ENCODE measurements at places on chromosomes 5 and 9. TPM values are rescaled to one million over a fixed set of nuclear protein-coding genes. Genes with fewer than 3 reads are reported as not detected.
A peak's percentile ranks its signal among the peaks of the same experiment; 100 is the strongest.

TMEFF1 gene
- not detected for total RNA-seq

COL15A1 gene
- total RNA-seq = 55.3 TPM

SLC25A46 gene
- total RNA-seq = 45.6 TPM

CERCAM gene
- 48.2 TPM for total RNA-seq

GRCh38 chr9:87829756-87830155, 52.9 kb upstream of the SPATA31E1 start:
- H3K27ac ChIP-seq = no peak overlapping the region
- H3K27me3 ChIP-seq = no peaks in the 10 kb centered on the region
- H3K4me3 ChIP-seq = no peak overlapping the region
- DNase-seq = no peak

GRCh38 chr9:17318821-17319320, 184.0 kb downstream of the CNTLN start:
- H3K27me3 ChIP-seq = no peaks in the 10 kb centered on the region
- no peaks in the 10 kb centered on the region for H3K4me1 ChIP-seq
- H3K36me3 ChIP-seq = peaks cover 11% of the 10 kb centered on the region

DNA sequence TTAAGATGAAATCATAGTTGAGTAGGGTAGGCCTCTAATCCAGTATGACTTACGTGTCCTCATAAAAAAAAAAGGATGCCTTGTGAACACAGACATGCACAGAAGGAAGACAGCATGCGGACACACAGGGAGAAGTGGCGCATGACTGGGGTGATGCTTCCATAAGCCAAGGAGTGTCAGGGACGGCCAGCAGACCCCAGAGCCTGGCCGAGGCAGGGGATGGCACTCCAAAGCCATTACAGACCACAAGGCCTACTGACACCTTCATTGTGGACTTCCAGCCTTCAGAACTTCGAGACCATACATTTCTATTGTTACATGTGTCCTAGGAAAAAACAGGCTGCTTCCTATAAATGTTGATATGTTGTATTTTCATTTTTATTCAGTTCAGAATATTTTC, 19.9 kb downstream of the EHMT1 start:
- no peaks in the 10 kb centered on the region for H3K36me3 ChIP-seq
- no peaks in the 10 kb centered on the region for H3K27me3 ChIP-seq
- no peak for DNase-seq
- H3K4me3 ChIP-seq = no peak overlapping the region
- H3K27ac ChIP-seq = no peak overlapping the region

DNA sequence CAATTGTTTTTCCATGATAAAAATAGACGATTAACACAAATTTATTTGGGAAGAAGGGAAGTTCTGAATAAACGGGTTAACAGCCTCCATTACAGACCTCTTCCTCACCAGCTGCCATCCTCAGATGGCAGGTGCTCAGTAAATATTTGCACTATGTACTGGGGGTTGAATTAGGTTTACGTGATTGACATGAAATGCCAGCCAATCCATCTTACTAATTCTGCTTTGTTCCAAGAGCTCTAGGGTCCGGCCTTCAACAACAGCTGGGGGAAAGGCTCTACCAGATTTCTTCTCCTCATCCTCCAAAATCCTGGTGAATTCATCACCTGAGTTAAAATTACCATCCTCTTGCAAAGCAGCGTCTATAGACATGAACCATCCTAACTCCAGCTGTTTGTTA, 104.6 kb downstream of the MTX3 start:
- H3K27ac ChIP-seq = no peak overlapping the region
- H3K36me3 ChIP-seq = no peaks in the 10 kb centered on the region
- H3K4me1 ChIP-seq = no peaks in the 10 kb centered on the region
- DNase-seq = no peak
- no peak overlapping the region for H3K4me3 ChIP-seq

DNA sequence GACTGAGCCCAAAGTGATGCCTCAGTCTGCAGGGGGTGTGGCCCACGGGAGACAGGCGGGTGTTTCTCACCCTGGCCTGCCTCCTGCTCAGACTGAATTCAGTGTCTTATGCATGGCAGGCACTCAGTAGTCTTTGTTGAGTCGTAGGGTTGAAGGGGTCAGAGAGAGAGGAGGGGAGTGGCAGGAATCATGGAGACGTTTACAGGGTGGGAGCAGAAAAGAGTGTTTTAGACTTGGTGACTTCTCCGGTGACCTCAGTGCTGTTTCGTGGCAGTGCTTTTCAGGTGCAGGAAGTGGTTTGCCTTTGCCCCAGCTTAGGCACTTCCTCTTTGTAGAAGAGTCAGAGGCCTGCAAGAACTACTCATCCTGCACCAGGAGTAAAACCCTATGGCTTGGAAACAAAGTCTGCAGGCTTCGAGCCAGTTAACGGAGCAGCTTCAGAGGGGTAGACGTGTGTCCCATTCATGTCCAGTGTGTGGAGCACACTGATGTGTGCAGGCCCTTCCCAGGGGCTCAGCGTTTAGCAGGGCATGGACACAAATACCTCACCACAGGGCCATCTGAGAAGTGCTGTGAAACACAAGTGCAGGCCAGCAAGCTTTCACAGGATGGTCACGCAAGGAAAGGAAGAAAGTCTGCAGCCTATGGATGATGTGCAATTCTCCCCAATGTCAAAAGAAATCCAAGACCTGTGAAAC, 24.5 kb upstream of the SEMA4D start:
- no peaks in the 10 kb centered on the region for H3K36me3 ChIP-seq
- no peak for DNase-seq
- no peaks in the 10 kb centered on the region for H3K27me3 ChIP-seq

GRCh38 chr5:128695791-128696530, 157.9 kb upstream of the FBN2 start:
- no peak for DNase-seq
- H3K4me1 ChIP-seq = no peaks in the 10 kb centered on the region
- H3K27me3 ChIP-seq = no peaks in the 10 kb centered on the region
- no peak overlapping the region for H3K4me3 ChIP-seq
- H3K27ac ChIP-seq = no peak overlapping the region
- no peaks in the 10 kb centered on the region for H3K36me3 ChIP-seq

DNA sequence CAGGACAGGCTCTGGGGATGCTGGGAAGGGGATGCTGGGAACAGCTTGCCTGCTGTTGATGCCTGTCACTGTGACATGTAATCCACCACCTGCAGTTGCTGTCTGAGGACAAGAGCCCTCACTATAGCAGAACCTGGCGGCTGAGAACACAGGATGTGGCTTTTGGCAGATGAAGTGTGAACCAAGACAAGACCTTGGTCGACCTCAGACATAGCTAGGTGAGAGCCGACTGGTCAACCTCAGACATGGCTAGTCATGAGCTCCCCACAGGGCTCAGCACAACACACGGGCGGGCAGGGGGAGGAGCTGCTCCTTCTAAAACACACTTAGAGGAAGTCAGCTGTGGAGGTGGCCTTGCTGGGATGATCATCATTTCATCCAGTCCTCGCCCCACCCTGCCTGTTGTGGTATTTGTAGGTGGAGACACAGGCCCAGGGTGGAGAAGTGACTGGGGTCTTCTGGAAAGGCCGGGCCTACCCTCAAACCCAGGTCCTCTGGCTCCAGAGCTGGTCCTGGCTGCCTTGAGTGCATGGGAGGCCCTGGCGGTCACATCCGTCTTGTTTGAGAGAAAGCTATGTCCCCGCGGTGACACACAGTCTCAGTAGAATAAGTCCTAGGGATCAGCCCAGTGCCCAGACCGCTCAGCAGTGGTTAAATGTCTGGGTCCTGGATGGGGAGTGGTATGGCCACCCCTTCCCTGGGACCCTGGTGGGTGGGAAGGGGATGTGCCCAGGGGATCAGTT, 6.1 kb downstream of the SUSD3 start:
- H3K27me3 ChIP-seq = no peaks in the 10 kb centered on the region
- no peak overlapping the region for H3K27ac ChIP-seq
- DNase-seq = no peak

DNA sequence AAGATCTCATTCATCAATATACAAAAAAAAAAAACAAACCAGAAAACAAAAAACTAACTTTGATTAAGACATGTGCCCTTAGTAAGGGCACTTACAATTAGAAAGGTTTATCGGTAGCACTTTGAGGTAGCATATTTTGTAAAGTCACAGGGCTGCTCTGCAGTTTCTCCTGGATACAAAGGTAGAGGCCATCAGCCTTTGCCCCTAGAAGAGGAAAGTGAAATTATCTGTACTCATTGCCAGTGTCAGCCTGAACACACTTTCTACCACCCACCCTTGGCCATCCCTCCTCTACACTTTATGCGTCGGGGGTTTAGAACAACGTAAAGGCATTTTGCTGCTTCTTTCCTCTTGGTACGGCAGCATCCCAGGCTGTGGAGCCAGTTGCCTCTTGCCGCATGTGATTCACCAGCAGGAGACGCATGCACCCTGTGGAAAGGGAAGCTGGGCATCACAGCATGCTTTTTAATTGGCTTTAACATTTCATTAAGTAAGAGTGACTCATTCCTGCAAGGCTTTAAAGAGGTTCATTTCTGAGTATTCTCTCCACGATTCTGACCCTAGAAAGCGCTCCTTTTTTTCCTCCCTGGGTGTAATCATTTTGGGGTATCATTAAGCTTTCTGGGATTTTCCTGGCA, 84.6 kb downstream of the CEMIP2 start:
- H3K27ac ChIP-seq = no peak overlapping the region
- H3K4me3 ChIP-seq = no peak overlapping the region
- DNase-seq = peak; percentile 29
- H3K36me3 ChIP-seq = no peaks in the 10 kb centered on the region
- no peaks in the 10 kb centered on the region for H3K27me3 ChIP-seq
- peaks cover 10% of the 10 kb centered on the region for H3K4me1 ChIP-seq

- H3K36me3 ChIP-seq = no peaks in the 10 kb centered on the region
- H3K4me3 ChIP-seq = no peak overlapping the region
- no peak overlapping the region for H3K27ac ChIP-seq
- DNase-seq = no peak
- no peaks in the 10 kb centered on the region for H3K4me1 ChIP-seq
Observed at GRCh38 chr5:153159616-153160015, 330.9 kb upstream of the GRIA1 start.

DNA sequence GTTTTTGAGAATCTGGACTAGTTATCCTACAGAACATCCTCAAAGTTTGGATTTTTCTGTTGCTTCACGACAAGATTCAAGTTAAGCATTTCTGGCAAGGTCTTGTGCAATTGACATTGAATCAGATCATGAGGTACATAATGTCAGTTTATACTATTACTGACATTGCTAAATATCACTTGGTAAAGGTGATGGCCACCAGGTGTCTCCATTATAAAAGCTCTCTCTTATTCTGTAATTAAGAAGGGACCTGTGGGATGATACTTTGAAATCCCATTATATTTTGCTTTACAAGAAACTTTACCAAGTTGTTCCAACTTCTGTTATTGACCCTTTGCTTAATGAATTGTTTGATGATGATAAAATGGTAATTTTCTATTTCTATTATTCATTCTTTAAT, 131.0 kb upstream of the ASTN2 start:
- no peak for DNase-seq
- H3K4me1 ChIP-seq = no peaks in the 10 kb centered on the region
- H3K4me3 ChIP-seq = no peak overlapping the region

GRCh38 chr5:55226934-55227663, at the start of gene MCIDAS:
MCIDAS (minus strand) TSS chr5:55227315; CDS start chr5:55227138, 177 bp downstream.
- peak within 1 kb of the TSS; percentile 47 for H3K4me3 ChIP-seq
- H3K4me1 ChIP-seq = peaks cover 28% of the 10 kb centered on the region
- H3K27ac ChIP-seq = no peak within 1 kb of the TSS
- DNase-seq = no peak
- no peaks in the 10 kb centered on the region for H3K27me3 ChIP-seq

DNA sequence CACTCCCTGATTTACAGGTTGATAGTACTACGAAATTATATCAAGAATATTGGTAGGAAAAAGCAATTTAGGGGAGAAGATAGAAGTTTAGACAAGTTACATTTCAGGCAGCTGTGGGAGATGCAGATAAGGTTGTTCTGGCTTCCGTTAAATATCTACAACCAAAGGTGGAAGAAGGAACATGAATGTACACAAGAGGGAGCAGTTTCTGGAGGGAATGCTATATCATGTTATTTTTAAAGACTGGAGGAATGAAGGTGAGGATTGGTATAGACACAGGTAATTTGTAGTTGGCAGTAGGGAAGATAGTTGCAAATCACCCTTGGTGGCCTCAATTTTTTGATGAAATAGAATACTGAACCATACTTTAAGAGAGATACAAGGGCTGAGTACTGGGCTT, 187.3 kb upstream of the NMUR2 start:
- no peaks in the 10 kb centered on the region for H3K36me3 ChIP-seq
- H3K27me3 ChIP-seq = no peaks in the 10 kb centered on the region
- no peaks in the 10 kb centered on the region for H3K4me1 ChIP-seq
- no peak overlapping the region for H3K4me3 ChIP-seq
- no peak overlapping the region for H3K27ac ChIP-seq

- no peaks in the 10 kb centered on the region for H3K36me3 ChIP-seq
- H3K4me3 ChIP-seq = no peak overlapping the region
- H3K27ac ChIP-seq = no peak overlapping the region
- no peaks in the 10 kb centered on the region for H3K27me3 ChIP-seq
- H3K4me1 ChIP-seq = no peaks in the 10 kb centered on the region
Observed at GRCh38 chr5:76601470-76601869, 21.7 kb downstream of the F2RL2 start.

GRCh38 chr5:6251565-6252102, 126.7 kb downstream of the MED10 start:
- no peak overlapping the region for H3K4me3 ChIP-seq
- no peak overlapping the region for H3K27ac ChIP-seq
- H3K36me3 ChIP-seq = no peaks in the 10 kb centered on the region
- no peaks in the 10 kb centered on the region for H3K4me1 ChIP-seq

GRCh38 chr9:35070823-35071813, 1.3 kb downstream of the VCP start:
- H3K27me3 ChIP-seq = no peaks in the 10 kb centered on the region
- peak overlapping the region; percentile 89 for H3K4me3 ChIP-seq
- peaks cover 43% of the 10 kb centered on the region for H3K36me3 ChIP-seq
- no peaks in the 10 kb centered on the region for H3K4me1 ChIP-seq

- no peaks in the 10 kb centered on the region for H3K27me3 ChIP-seq
- DNase-seq = no peak
- H3K36me3 ChIP-seq = no peaks in the 10 kb centered on the region
- no peak overlapping the region for H3K27ac ChIP-seq
- H3K4me3 ChIP-seq = no peak overlapping the region
- H3K4me1 ChIP-seq = no peaks in the 10 kb centered on the region
Observed at GRCh38 chr5:123107343-123108244, 18.6 kb downstream of the PRDM6 start.

GRCh38 chr5:164359260-164360255, 854.1 kb downstream of the MAT2B start:
- no peaks in the 10 kb centered on the region for H3K36me3 ChIP-seq
- H3K4me1 ChIP-seq = no peaks in the 10 kb centered on the region
- H3K27ac ChIP-seq = no peak overlapping the region
- no peak for DNase-seq
